ENCODE measurements at places on chromosomes 5 and 9. TPM values are rescaled to one million over a fixed set of nuclear protein-coding genes. Genes with fewer than 3 reads are reported as not detected.

- no peaks in the 10 kb centered on the region for H3K4me1 ChIP-seq
- H3K36me3 ChIP-seq = peaks cover 97% of the 10 kb centered on the region
- no peaks in the 10 kb centered on the region for H3K27me3 ChIP-seq
- no peak overlapping the region for H3K27ac ChIP-seq
- no peak overlapping the region for H3K4me3 ChIP-seq
Observed at GRCh38 chr5:95892784-95893354, 68.8 kb downstream of the ELL2 start.

GRCh38 chr5:96257904-96258303 lies 175.1 kb downstream of the PCSK1 start:
- H3K36me3 ChIP-seq = no peaks in the 10 kb centered on the region
- H3K4me3 ChIP-seq = no peak overlapping the region
- H3K4me1 ChIP-seq = no peaks in the 10 kb centered on the region
- no peak for DNase-seq
- H3K27me3 ChIP-seq = no peaks in the 10 kb centered on the region

DNA sequence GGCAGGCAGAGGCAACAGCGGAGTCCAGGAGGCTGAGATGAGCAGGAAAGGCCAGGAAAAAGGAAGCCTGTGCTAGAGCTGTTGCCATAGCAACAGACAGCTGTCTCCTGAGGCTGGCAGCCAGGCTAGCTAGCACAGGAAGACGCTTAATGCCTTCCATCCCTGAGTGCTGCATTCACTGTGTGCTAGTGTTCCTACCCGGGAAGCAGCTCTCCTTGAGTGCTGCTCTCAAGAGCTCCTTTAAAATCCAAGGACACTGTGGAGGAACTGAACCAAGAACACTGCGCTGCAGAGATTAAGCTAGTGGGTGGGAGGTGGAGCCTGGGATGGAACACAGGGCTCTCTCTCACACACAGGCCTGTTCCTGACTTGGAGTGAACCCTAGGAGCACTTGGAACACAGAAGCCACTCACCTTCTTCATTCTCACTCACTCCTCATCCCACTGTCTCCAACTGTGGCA lies 53.5 kb upstream of the IL7R start:
- no peaks in the 10 kb centered on the region for H3K27me3 ChIP-seq
- H3K4me1 ChIP-seq = peaks cover 9% of the 10 kb centered on the region
- peak; percentile 79 for DNase-seq
- no peaks in the 10 kb centered on the region for H3K36me3 ChIP-seq
- H3K27ac ChIP-seq = peak overlapping the region; percentile 33
- no peak overlapping the region for H3K4me3 ChIP-seq

- DNase-seq = no peak
- no peaks in the 10 kb centered on the region for H3K4me1 ChIP-seq
- H3K36me3 ChIP-seq = no peaks in the 10 kb centered on the region
Observed at GRCh38 chr5:77172713-77173328, 37.7 kb upstream of the PDE8B start.

The ZNF366 gene
- not detected for total RNA-seq

DNA sequence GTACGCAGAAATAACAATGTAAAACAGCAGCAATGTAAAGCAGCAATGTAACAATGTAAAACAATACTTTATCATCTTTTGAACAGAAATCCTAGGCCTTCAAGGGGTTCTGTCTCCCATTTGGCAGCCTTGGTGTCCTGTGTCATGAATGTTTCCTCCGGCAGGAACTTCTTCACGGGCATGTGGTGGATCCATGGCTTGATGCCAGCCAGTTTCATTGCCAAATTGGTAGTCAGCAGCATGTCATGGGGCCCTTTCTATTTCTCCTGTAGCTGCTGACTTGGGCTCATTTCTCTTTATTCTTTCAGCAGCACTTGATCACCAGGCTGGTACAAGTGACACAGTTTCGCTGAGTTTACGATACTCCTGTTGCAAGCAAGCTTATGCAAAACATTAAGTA lies 275.3 kb downstream of the HTR1A start:
- no peak for DNase-seq
- H3K4me3 ChIP-seq = no peak overlapping the region
- H3K27ac ChIP-seq = no peak overlapping the region
- no peaks in the 10 kb centered on the region for H3K27me3 ChIP-seq

GRCh38 chr9:104682642-104683041 lies 11.7 kb upstream of the OR13D1 start:
- no peak for DNase-seq
- no peak overlapping the region for H3K4me3 ChIP-seq
- no peaks in the 10 kb centered on the region for H3K36me3 ChIP-seq
- H3K27me3 ChIP-seq = no peaks in the 10 kb centered on the region

GRCh38 chr9:14283276-14283675 lies 30.7 kb downstream of the NFIB start:
- no peaks in the 10 kb centered on the region for H3K4me1 ChIP-seq
- H3K36me3 ChIP-seq = no peaks in the 10 kb centered on the region
- no peak overlapping the region for H3K4me3 ChIP-seq
- H3K27me3 ChIP-seq = no peaks in the 10 kb centered on the region
- no peak for DNase-seq

GRCh38 chr9:4640027-4640426 lies 22.1 kb upstream of the PLPP6 start:
- no peaks in the 10 kb centered on the region for H3K4me1 ChIP-seq
- peak; percentile 79 for DNase-seq
- H3K27ac ChIP-seq = no peak overlapping the region
- no peaks in the 10 kb centered on the region for H3K36me3 ChIP-seq

The HTR4 gene
- not detected for total RNA-seq

DNA sequence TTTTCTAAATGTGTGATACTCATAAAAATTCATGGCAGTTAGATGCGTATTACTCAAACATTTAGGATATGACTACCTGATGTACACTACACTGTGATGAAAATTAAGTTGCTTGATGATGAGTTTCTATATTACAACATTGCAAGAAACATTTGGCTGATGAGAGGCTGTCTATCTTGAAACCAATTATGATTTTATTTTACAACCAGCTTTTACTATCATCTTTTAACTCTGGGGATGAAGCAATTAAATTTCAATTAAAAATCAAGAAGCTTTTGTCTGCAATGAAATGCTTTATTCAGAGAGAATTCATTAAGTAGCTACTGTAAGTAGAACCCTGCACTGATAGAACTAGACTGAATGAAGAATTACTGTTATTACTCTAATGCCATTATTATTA lies 500.4 kb downstream of the KCTD16 start:
- H3K36me3 ChIP-seq = no peaks in the 10 kb centered on the region
- no peak overlapping the region for H3K4me3 ChIP-seq
- no peak overlapping the region for H3K27ac ChIP-seq
- H3K4me1 ChIP-seq = no peaks in the 10 kb centered on the region

GRCh38 chr5:173883347-173883924 lies 4.7 kb upstream of the CPEB4 start:
- no peak overlapping the region for H3K27ac ChIP-seq
- DNase-seq = no peak
- no peaks in the 10 kb centered on the region for H3K4me1 ChIP-seq
- H3K4me3 ChIP-seq = no peak overlapping the region
- H3K27me3 ChIP-seq = no peaks in the 10 kb centered on the region
- H3K36me3 ChIP-seq = no peaks in the 10 kb centered on the region

The COL23A1 gene
- total RNA-seq = 71.3 TPM

DNA sequence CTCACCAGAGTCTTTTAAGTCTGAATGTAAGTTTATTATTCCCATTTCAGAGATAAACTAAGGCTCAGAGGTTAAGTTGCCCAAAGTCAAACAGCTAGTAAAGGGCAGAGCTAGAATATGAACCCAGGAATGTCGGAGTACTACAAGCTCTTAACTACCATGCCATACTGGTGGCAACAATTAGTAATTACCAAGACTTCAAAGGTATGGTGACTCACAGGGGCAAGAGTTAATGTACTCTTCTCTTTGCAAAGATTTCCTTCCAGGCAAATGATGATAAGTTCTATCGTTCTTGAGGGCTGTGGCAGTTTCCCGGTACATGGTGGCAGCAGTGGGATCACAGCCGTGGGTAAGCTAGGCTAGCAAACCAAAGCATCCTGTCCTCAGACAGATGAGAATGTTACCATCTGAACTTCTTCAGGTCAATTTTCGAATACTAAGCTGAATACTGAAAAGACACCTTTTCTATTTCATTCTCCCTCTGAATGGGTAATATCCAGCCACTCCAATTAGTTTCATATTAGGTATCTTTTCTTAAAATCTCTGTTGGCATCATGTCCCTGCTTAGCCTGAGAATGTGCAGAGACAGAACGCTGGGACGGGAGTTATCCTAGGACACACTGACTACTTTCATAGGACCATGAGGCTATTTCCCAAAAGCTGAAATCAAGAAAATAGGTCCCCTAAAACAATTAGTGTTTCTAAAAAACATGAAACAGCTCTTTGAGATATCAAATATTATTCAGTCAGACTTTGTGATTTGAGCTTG lies 117.0 kb upstream of the NR5A1 start:
- H3K36me3 ChIP-seq = no peaks in the 10 kb centered on the region
- no peak for DNase-seq

- no peaks in the 10 kb centered on the region for H3K27me3 ChIP-seq
- no peak for DNase-seq
- H3K27ac ChIP-seq = no peak overlapping the region
- H3K36me3 ChIP-seq = no peaks in the 10 kb centered on the region
- H3K4me1 ChIP-seq = peaks cover 13% of the 10 kb centered on the region
Observed at GRCh38 chr5:124283031-124283430, 463.4 kb downstream of the ZNF608 start.

DNA sequence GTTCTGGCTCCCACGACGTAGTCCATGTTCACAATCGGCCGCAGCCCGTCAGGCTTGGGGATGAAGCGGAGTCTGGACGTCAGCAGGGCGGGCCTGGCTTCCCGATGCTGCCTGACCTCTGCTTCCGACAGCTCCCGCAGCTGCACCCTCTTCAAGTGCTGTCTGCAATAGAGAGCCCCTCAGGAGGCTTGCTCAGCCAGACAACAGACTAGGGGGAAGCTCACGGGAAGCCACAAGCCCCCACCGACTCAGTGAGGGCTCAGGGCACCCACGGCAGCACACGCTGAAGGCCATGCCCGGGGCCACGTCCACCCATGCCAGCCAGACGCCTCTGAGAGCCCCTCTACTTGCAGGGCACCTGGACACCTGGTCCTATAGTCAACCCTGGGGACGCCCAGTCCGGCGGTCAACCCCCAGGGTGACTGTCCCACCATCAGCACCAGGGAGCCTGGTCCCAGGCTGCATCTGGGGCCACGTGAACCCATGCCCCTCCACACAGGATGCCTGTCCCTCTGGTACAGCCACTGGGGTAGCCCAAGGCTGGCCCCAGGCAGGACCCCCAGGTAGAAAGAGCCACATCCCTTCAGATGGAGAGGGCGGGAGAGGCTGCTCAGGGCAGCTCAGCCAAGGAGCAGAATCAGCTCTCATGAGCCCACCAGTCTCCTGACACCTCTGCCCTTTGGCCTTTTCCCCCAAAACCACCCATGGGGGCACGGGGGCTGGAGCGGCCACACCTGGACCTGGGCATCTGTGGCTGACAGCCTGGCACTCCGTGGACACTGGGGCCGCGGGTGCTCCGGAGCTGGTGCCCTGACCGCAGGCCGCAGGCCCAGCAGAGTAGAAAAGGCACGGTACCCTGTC lies 14.5 kb downstream of the TERT start:
- no peaks in the 10 kb centered on the region for H3K4me1 ChIP-seq
- no peaks in the 10 kb centered on the region for H3K27me3 ChIP-seq
- DNase-seq = no peak
- no peak overlapping the region for H3K27ac ChIP-seq
- H3K4me3 ChIP-seq = no peak overlapping the region

DNA sequence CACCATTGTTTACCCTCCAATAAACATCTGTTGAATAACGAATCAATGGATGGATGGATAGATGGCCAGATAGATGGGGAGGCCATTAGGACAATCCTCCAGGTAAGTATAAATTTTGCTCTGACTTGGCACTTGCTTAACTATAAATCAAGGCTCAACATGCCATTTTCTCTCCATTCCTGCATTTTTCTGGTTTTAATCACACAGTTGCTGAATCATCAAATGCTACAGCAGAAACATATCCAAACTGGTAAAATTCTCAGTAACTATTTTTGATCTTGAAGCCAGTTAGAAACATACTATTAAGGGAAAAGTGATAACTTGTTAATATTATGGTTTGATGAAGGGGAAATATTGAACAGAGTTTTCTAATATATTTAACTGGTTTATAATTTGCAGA lies 71.5 kb upstream of the MTAP start:
- no peak overlapping the region for H3K4me3 ChIP-seq
- no peaks in the 10 kb centered on the region for H3K36me3 ChIP-seq
- DNase-seq = no peak
- peaks cover 19% of the 10 kb centered on the region for H3K27me3 ChIP-seq
- no peak overlapping the region for H3K27ac ChIP-seq

DNA sequence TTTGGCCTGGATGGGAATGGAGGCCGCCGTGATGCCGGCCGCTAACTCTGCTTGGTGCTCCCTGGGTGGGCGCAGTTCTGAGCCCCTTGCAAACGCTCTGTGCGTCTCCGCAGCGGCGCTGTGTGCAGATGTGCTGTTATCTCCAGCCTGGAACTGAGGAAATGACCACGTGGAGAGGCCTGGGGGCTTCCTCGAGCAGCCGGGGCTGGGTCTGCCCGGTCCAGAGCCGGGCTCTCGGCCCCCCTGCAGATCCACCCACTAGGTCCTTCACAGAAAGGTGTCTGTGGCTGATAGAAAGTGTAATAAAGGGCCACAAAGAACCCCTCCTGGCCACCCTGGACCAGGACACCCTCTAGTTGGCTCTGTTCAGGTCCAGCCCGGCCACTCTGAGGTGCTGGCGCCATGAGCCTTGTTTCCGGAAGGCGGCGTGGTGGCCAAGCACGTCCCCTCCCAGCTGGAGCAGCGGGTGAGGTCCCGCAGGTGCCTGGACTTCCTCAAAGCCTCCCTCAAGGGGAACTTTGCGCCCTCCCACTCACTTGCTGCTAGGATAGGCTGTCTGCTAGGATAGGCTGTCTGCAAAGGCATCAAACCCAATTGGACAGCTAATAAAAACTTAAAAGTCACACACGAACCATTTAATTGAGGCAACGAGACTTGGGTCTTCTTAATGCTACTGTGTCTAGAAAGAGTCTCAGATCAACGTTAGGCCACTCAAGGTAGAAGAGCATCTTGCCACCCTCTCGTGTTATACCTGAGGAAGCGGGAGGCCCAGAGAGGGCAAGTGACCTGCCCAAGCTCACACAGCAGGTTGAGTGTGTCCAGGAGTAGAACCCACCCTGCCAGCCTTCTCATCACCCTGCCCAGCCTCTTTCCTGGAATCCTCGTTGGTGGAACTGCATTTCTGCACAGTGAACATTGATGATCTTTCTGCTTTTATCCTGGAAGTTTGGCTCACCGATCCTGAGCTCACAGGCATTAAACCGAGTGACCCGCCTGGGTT lies 109.3 kb upstream of the FCN2 start:
- DNase-seq = no peak
- H3K27me3 ChIP-seq = no peaks in the 10 kb centered on the region
- H3K27ac ChIP-seq = no peak overlapping the region
- no peaks in the 10 kb centered on the region for H3K4me1 ChIP-seq

Data from endodermal cell (in vitro differentiated cells).